ENCODE measurements at places on chromosomes 16 and 17. TPM values are rescaled to one million over a fixed set of nuclear protein-coding genes. Genes with fewer than 3 reads are reported as not detected.

DNA sequence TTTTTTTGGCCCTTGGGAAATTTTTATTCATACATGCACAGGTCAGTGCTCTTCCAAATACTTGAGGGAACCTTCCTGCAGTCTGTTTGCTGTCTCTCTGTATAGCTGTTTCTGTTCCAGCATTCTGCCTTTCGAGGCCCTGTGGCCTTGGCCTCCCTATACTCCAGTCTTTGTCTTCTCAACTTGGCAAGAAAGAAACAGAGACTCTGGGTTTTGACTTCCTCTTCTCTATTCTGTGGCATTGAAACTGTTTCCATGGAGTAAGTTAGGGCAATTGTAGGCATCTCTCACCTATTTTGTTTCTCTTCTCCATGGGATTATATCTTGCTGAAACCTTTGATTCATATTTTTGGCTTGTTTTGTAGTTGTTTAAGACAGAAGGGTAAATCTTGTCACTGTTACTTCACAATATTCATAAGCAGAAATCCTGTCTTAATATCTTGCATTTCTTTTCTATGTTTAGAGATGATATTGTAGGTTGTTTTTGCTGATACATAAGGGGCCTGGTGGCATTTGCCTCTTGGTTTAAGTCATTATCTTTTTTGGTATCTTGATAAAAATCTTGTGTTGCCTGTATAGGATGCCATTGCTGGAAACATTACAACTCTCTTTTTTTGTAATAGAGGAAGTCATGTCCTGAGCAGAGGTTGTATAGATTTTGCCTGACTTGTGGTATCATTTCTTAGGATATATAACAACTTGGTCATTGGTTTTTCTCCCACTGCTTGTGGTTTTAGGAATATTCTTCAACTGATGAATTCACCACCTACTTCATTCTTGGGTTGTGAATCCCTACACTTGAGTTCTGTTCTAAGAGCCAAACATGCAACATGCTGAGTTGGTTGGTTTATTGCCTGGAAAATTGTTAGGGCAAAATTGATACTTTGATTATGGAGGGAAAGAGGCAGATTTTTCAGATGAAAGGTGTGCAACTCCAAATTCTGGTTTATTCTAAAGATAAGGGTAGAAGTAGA lies 168.6 kb downstream of the FTO start:
- no peak for DNase-seq
- peaks cover 4% of the 10 kb centered on the region for H3K4me1 ChIP-seq
- H3K27me3 ChIP-seq: no peaks in the 10 kb centered on the region
- H3K27ac ChIP-seq: peak overlapping the region; percentile 12

GRCh38 chr17:34665819-34666763 lies 86.7 kb downstream of the TMEM132E start:
- DNase-seq: no peak
- H3K27me3 ChIP-seq: peaks cover 8% of the 10 kb centered on the region
- peaks cover 13% of the 10 kb centered on the region for H3K4me1 ChIP-seq
- no peaks in the 10 kb centered on the region for H3K36me3 ChIP-seq
- H3K27ac ChIP-seq: no peak overlapping the region

The TEKT1 gene
- polyA plus RNA-seq: 8.3 TPM

The PRAC2 gene
- not detected for polyA plus RNA-seq

DNA sequence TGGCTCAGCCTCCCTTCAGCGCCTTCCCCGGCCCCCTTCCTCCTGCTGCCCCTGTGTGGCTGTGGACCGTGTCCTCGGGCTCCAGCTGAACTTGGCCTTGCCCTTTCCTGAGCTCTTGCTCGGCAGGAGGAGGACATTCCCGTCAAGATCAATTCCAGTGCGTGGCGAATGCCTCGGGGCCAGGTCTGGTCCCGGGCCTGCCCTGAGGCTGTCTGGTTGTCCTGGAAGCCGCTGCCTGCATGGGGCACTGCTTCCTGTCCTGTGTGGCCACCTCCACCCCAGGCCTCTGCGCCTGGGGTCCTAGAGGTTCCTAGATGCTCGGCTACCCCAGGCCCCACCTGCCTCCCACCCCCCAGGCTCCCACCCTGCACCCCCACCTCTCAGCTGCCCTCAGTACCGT lies 12.8 kb downstream of the BAHCC1 start:
- peaks cover 78% of the 10 kb centered on the region for H3K4me1 ChIP-seq
- no peaks in the 10 kb centered on the region for H3K27me3 ChIP-seq
- H3K27ac ChIP-seq: no peak overlapping the region
- no peak for DNase-seq
- H3K36me3 ChIP-seq: peaks cover 65% of the 10 kb centered on the region

GRCh38 chr17:82918508-82918907 lies 78.7 kb upstream of the ZNF750 start:
- no peak for DNase-seq
- peaks cover 51% of the 10 kb centered on the region for H3K36me3 ChIP-seq
- peaks cover 5% of the 10 kb centered on the region for H3K4me1 ChIP-seq

- DNase-seq: no peak
- peaks cover 5% of the 10 kb centered on the region for H3K4me1 ChIP-seq
- no peaks in the 10 kb centered on the region for H3K36me3 ChIP-seq
- H3K27me3 ChIP-seq: no peaks in the 10 kb centered on the region
Observed at GRCh38 chr16:21101631-21102420, 48.8 kb downstream of the DNAH3 start.

The ZPBP2 gene
- not detected for polyA plus RNA-seq

GRCh38 chr17:48494335-48494734 lies 36.5 kb downstream of the HOXB1 start:
- no peaks in the 10 kb centered on the region for H3K36me3 ChIP-seq
- H3K4me1 ChIP-seq: peaks cover 21% of the 10 kb centered on the region
- no peak overlapping the region for H3K27ac ChIP-seq
- no peaks in the 10 kb centered on the region for H3K27me3 ChIP-seq
